ENCODE measurements at places on chromosomes 3 and 15.

GRCh38 chr15:77859491-77860060 is 217.9 kb downstream of the TBC1D2B start:
- no peak for DNase-seq

GRCh38 chr15:45904019-45904418 is 269.2 kb downstream of the SQOR start:
- no peak for DNase-seq

DNA sequence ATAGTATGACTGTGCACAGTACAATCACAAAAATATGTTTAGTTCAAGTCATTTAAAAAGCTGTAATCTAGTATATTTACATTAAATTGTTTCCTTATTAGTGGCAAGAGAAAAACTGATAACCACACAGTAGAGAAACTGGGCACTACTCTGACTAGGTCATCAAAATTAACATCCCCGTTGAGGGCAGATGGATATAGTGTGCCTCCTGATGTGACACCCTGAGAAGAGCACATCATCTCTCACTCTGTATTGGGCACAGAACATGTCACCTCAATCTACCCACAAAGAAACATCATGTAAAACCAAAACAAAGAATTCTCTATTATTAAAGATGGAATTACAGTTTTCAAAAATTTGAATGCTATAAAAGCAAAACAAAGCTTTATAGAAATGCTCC is 221.9 kb upstream of the NANOGP8 start:
- DNase-seq, result no peak

DNA sequence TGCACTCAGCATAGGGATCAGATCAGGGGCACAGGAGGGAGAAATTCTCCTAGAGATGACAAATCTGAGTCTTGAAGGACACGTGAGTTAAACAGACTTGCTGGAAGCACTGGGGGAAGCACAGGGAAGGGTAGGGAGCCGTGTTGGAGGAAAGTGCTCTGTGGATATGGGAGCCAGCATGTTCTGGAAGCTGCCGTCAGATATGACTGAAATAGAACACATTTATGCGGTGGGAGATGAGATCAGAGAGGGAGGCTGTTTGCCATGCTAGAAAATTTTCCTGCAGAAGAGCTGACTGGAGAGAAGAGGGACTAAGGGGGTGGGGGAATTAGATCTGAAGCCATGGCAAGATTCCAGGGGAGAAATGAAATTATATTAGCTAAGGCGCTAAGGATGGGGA is 1.8 kb downstream of the TAMM41 start:
- DNase-seq, result no peak

GRCh38 chr3:158419820-158420653 is 151.0 kb upstream of the MLF1 start:
- DNase-seq, result no peak

DNA sequence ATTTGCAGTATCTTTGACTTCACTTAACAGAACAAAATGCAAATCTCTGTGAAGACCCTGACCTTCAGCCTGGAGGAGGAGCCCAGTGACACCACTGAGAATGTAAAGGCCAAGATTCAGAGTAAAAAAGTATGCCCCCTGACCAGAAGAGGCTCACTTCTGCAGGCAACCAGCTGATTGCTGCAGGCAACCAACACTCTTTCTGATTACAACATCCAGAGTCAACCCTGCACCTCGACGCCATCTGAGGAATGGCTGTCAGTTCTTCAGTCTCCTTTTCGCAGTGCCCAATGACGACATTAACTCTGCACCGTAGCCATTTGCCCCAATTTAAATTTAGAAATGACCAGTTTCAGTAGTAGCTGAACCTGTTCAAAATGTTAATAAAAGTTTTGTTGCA is 14.9 kb downstream of the ATP13A3 start:
- DNase-seq, result no peak

DNA sequence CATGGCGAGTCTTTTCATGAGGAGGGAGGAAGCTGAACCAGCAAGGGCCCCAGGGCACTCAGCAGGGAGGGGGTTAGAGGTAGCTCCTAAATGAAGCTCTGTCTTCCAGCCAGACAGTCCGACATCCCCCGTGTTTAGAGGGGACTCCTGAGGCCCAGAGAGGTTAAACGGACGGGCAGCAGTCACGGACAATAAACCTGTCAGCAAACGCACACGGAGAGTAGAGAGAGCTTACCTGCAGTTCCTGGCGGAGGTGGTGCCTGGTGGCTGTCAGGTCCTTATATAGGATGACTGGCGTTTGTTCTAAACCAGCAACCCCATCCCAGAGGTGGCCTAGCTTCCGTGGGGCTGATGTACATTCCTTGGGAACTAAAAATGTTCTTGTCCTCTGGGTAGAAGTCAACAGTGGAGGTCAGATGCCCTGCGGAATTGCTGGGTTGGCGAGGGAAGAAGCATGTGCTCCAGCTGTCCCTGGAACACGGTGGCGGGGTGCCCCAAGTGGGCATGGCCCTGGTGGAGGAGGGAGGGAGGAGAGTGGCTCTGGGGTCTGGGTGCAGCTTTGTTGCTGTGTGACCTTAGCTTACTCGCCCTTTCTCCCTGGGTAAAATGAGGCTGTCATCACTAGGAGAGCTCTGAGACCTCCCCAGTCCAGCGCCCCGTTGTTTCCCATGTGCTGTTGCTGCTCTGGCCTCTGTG is 2.1 kb downstream of the GHRL start:
- no peak for DNase-seq

DNA sequence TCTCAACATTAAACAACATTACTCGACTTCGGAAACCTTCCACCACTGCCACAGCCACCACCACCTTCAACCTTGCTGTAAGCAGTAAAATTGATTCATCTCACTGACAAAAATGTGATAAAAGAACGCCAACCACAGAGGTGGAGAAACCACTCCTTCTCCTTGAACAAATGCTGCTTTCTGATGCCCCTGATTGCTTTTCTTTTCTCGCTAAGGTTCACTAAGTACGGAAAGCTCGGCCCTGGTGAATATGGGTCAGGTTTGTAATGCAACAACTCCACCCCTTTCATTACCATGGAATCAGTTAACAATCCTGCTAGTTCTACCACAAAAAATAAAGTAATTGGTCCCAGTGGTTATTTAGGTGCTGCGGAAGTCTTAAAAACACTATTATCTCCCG is 44.9 kb downstream of the MEIS2 start:
- no peak for DNase-seq

DNA sequence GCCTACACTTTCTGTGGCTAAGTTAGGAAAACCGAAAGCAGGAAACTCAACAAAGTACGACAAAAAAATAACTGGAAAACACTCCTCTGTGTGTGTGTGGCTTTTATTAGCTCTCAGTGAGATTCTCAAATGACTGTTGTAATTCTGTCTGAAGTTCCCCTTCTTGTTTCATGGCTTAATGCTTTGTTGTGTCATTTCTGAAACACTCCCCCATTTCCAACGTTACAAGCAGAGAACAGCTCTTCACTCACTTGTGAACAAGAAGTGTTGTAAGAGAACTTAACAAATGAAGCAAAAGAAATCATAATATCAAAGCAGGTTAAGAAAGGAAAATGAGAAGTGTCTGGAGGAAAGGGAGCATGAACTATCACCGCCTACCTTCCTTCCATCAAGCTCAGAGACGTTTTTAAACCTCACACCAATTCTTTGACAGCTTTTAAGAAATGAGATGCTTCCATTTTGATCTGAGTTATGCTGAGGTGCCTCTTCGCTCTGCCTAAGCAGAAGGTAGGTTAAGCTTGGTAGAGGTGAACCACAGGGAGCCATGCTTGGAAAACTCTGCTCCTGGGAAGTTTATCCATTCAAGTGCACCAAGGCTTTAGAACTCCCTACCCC is 12.4 kb upstream of the SEC62 start:
- no peak for DNase-seq

GRCh38 chr15:80934761-80935221 is 54.8 kb downstream of the MESD start:
- DNase-seq, result no peak

- no peak for DNase-seq
Observed at GRCh38 chr3:137761563-137762503, 2.3 kb upstream of the SOX14 start.

DNA sequence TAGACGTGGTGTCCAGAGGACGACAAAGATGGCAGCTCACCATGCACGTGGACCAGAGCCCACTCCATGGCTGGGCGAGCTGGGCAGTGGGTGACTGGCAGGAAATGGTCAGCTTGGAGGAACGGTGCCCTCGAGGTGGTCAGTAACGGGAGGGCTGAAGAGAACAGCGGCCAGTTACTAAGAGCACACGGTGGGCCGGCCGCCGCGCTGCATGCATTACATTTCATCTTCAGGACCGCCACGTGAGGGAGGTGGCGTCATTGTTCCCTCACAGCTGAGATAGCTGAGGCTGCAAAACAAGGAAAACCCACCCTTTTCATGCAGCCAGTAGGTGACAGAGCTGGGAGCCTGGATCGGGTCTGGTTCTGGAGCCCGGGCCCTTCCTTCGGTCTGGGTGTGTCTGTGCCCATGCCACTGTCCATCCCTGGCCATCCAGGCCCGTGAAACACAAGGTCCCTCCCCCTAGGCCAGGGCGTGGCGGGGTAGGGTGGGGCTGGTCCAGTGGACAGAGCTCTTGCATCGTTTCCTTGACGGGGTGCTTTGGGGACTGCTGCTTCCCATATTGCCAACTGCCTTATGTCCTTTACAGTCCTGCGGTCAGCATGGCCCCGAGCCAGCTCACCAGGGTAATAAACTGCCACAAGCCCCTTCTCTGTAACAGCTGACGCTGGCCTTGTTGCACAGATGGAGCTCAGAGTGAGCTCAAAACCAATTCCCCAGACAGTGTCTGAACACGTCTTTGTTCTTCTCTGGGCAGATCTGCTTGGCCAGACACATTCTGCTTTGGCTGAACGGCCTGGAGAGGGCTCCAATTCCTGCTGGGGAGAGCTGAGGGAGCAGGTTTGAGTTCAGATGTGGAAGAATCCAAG is 51.8 kb downstream of the RGMA start:
- DNase-seq, result no peak

GRCh38 chr3:40143283-40144090 is 166.0 kb upstream of the EIF1B start:
- no peak for DNase-seq

- DNase-seq, result no peak
Observed at GRCh38 chr3:6491768-6492167, 369.1 kb upstream of the GRM7 start.

- DNase-seq, result no peak
Observed at GRCh38 chr15:39752991-39753390, 29.6 kb downstream of the FSIP1 start.

DNA sequence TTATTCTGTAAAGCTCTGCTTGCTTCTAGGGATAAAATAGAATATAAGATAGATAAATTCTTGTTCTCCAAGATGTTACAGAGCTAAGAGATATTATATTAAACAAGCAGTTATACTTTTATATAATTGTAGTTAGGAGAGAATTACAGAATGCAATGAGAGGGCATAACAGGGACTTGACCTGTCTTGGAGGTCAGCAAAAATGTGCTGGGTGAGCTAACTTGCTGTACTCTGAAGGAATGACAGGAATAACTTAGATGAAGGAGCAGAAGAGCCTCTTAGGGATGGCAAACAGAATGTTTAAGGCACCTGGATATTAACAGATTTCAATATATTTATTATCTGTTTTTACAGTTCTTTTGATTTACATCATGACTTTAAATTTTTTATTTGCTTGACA is 33.2 kb downstream of the ZNF654 start:
- no peak for DNase-seq

- no peak for DNase-seq
Observed at GRCh38 chr15:73569361-73569760, 63.8 kb downstream of the NPTN start.

DNA sequence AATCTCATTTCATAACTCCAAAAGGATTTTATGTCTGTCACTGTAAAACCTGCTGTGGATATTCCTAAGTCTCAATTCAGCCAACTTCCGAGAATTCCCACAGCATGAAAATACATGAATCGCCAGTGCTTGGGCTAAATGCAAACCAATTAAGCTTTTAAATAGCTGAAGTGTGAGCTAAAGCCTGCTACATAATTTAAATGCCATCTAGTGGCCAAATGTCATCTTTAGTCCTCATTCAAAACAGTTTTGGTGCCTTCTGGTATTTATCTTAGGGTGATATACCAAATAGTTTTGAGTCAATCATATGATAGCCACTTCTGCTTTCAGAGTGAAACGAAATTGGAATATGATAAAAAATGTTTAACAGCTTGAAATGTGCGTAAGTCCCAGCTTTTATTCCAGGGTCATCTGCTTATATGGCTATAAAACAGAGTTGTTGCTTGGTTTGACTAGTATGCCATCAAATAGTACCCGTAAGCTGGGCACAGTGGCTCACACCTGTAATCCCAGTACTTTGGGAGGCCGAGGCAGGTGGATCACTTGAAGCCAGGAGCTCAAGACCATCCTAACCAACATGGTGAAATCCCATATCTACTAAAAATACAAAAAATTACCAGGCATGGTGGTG is 41.8 kb upstream of the CCNL1 start:
- no peak for DNase-seq

- no peak for DNase-seq
Observed at GRCh38 chr3:193829781-193830180, 236.8 kb downstream of the OPA1 start.

DNA sequence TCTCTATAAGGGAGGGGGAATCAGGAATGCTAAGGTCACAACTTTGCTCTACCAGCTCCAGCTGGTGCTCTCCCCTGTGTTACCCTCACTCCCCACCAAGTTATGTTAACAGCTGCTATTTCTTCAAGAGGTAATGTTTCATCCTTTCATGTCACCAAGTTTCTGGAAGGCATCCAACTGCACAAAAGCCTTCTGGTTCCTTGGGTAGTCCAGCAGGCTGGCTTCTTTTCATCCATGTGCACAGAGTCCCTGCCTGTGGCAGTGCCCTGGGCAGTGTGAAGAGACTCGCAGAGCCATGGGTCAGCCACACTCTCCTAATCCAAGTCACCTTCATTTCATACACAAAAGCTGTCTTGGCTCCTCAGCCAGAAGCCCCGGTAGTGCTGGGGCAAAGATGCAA is 737.5 kb upstream of the LMCD1 start:
- DNase-seq, result no peak

- peak; percentile 27 for DNase-seq
Observed at GRCh38 chr15:68830141-68830785, 9.6 kb upstream of the ANP32A start.

- DNase-seq, result no peak
Observed at GRCh38 chr3:23550402-23550801, 255.4 kb upstream of the UBE2E1 start.

- no peak for DNase-seq
Observed at GRCh38 chr15:66498501-66499386, 1.2 kb upstream of the SNAPC5 start.

DNA sequence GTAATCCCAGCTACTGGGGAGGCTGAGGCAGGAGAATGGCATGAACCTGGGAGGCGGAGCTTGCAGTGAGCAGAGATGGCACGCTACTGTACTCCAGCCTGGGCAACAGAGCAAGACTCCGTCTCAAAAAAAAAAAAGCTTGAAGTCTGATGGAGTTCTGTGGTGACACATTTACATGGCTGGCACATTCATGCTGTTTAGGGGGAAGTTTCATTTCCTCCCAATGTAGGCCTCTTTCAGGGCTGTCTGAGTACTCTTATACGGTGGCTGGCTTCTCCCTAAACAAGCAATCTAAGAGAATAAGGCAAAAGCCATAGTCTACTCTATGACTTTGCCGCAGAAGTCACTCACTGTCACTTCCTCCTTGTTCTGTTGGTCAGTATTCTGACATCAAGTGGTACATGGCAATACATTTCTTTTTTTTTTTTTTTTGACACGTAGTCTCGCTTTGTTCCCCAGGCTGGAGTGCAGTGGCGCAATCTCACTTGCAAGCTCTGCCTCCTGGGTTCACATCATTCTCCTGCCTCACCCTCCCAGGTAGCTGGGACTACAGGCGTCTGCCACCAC is 41.2 kb downstream of the OIP5 start:
- DNase-seq, result no peak

GRCh38 chr3:127962937-127963336 is 47.9 kb downstream of the KBTBD12 start:
- DNase-seq, result no peak
